ENCODE measurements at places on chromosomes 6 and 20.
A peak's percentile ranks its signal among the peaks of the same experiment; 100 is the strongest.

GRCh38 chr6:32075781-32076180, 33.4 kb downstream of the TNXB start:
- no peaks in the 10 kb centered on the region for H3K4me1 ChIP-seq
- H3K4me3 ChIP-seq = no peak overlapping the region
- no peak for DNase-seq
- peaks cover 4% of the 10 kb centered on the region for H3K27me3 ChIP-seq

- H3K4me1 ChIP-seq = peaks cover 50% of the 10 kb centered on the region
- H3K27ac ChIP-seq = peak overlapping the region; percentile 14
- no peak for DNase-seq
- H3K27me3 ChIP-seq = no peaks in the 10 kb centered on the region
Observed at GRCh38 chr6:163490826-163491577, 76.5 kb downstream of the QKI start.

- H3K36me3 ChIP-seq = peaks cover 21% of the 10 kb centered on the region
- no peak for DNase-seq
- H3K4me3 ChIP-seq = no peak overlapping the region
- H3K4me1 ChIP-seq = peaks cover 28% of the 10 kb centered on the region
- H3K27ac ChIP-seq = no peak overlapping the region
Observed at GRCh38 chr20:35144694-35145093, 2.4 kb downstream of the EDEM2 start.

GRCh38 chr20:23135449-23136420, 49.6 kb upstream of the CD93 start:
- no peaks in the 10 kb centered on the region for H3K27me3 ChIP-seq
- no peak overlapping the region for H3K4me3 ChIP-seq
- no peak overlapping the region for H3K27ac ChIP-seq
- DNase-seq = no peak
- H3K36me3 ChIP-seq = no peaks in the 10 kb centered on the region

GRCh38 chr6:26329763-26330511, 35.1 kb upstream of the BTN3A2 start:
- peaks cover 14% of the 10 kb centered on the region for H3K36me3 ChIP-seq
- H3K4me3 ChIP-seq = peak overlapping the region; percentile 86
- peak overlapping the region; percentile 97 for H3K27ac ChIP-seq

DNA sequence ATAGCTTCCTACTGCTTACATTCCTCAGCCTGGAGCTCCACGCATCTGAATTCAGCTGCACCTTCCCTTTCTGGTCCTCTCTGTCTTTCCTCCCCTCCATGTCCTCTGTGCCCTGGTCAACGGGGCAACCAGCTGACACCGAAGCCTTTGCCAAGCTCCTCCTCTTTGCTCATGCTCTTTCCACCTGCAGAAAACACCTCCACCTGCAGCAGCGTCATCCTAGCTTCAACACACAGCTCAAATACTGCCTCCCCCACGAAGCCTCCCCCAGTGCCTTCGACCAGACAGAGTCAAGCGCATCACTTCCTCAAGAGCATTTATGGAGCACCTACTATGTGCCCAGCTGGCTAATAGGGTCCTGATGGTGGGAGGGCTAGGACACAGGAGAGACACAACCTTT, 9.2 kb downstream of the CDH22 start:
- H3K36me3 ChIP-seq = no peaks in the 10 kb centered on the region
- DNase-seq = no peak
- peaks cover 32% of the 10 kb centered on the region for H3K27me3 ChIP-seq
- H3K4me3 ChIP-seq = no peak overlapping the region
- no peaks in the 10 kb centered on the region for H3K4me1 ChIP-seq
- H3K27ac ChIP-seq = no peak overlapping the region

- no peak for DNase-seq
- no peak overlapping the region for H3K27ac ChIP-seq
- H3K4me3 ChIP-seq = no peak overlapping the region
- H3K4me1 ChIP-seq = peaks cover 3% of the 10 kb centered on the region
- H3K36me3 ChIP-seq = no peaks in the 10 kb centered on the region
- H3K27me3 ChIP-seq = peaks cover 3% of the 10 kb centered on the region
Observed at GRCh38 chr6:116400328-116400727, 29.6 kb downstream of the DSE start.
